ENCODE measurements at places on chromosomes 5 and 9.

DNA sequence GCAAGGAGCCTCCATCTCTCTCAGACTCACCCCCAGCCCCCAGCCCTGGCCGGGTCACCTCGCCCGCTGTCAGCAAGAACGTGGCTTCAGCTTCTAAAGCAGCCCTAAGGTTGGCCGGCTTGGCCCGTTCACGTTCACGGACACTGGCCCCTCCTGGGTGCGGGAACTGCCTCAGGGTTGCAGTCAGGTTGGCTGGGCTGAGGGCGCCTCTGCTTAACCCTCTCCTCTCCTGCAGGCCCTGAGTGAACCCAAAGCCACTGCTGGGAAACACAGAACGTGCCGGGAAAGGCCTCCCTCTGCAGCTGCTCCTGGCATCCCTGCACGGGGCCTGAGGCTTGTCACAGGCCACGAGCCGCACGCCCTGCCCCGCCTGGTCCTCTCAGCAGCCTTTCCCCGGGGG lies 40.1 kb upstream of the UBAC1 start:
- DNase-seq, result no peak
- H3K27me3 ChIP-seq, result no peaks in the 10 kb centered on the region
- H3K4me1 ChIP-seq, result no peaks in the 10 kb centered on the region
- no peak overlapping the region for H3K27ac ChIP-seq
- H3K4me3 ChIP-seq, result no peak overlapping the region
- no peaks in the 10 kb centered on the region for H3K36me3 ChIP-seq

DNA sequence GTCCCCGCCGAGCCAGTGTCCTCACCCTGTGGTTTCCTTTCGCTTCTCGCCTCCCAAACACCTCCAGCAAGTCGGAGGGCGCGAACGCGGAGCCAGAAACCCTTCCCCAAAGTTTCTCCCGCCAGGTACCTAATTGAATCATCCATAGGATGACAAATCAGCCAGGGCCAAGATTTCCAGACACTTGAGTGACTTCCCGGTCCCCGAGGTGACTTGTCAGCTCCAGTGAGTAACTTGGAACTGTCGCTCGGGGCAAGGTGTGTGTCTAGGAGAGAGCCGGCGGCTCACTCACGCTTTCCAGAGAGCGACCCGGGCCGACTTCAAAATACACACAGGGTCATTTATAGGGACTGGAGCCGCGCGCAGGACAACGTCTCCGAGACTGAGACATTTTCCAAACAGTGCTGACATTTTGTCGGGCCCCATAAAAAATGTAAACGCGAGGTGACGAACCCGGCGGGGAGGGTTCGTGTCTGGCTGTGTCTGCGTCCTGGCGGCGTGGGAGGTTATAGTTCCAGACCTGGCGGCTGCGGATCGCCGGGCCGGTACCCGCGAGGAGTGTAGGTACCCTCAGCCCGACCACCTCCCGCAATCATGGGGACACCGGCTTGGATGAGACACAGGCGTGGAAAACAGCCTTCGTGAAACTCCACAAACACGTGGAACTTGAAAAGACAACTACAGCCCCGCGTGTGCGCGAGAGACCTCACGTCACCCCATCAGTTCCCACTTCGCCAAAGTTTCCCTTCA lies 1.4 kb downstream of the GLIS3 start:
- DNase-seq, result peak; percentile 70
- peaks cover 54% of the 10 kb centered on the region for H3K4me1 ChIP-seq
- H3K4me3 ChIP-seq, result peak overlapping the region; percentile 86

DNA sequence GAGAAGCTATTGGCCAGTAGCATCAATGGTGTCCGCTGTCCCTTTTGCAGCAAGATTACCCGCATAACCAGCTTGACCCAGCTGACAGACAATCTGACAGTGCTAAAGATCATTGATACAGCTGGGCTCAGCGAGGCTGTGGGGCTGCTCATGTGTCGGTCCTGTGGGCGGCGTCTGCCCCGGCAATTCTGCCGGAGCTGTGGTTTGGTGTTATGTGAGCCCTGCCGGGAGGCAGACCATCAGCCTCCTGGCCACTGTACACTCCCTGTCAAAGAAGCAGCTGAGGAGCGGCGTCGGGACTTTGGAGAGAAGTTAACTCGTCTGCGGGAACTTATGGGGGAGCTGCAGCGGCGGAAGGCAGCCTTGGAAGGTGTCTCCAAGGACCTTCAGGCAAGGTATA lies 10.8 kb downstream of the TRIM32 start:
- no peak for DNase-seq
- no peak overlapping the region for H3K4me3 ChIP-seq
- peaks cover 48% of the 10 kb centered on the region for H3K4me1 ChIP-seq

DNA sequence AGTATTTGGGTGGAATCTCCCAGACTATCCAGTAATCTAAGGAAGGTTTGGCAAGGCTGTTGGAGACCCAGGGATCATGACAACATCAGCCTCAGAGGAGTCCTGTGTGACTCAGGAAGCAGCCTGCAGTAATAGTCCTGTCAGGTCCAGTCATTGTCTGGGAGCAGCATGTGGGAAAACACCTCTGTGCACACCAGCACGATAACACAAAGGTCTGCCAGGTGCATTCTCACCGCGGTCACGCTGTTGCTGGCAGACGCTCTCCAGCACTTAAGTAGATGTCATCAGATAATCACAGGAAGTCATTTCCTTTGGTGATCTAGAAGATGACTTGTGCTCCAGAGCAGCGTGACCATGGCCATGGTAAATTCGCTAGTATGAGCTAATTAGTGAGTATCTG lies 99.2 kb upstream of the IQGAP2 start:
- no peak overlapping the region for H3K27ac ChIP-seq
- no peak overlapping the region for H3K4me3 ChIP-seq
- peaks cover 18% of the 10 kb centered on the region for H3K4me1 ChIP-seq

GRCh38 chr5:125868036-125868435 lies 555.2 kb upstream of the GRAMD2B start:
- H3K27me3 ChIP-seq, result no peaks in the 10 kb centered on the region
- H3K4me1 ChIP-seq, result no peaks in the 10 kb centered on the region
- no peak for DNase-seq
